ENCODE measurements at places on chromosomes 7 and 10. TPM values are rescaled to one million over a fixed set of nuclear protein-coding genes. Genes with fewer than 3 reads are reported as not detected.

The OR2A5 gene
- not detected for total RNA-seq

The INMT gene
- 4.3 TPM for total RNA-seq

The WDR86 gene
- 274 TPM for total RNA-seq

The PLXDC2 gene
- total RNA-seq = 60.0 TPM

The VPS37D gene
- total RNA-seq = 16.1 TPM

The LEP gene
- total RNA-seq = not detected

The TFR2 gene
- 0.38 TPM for total RNA-seq

The SPDYE11 gene
- total RNA-seq = 0.11 TPM

The TFPI2 gene
- 73.5 TPM for total RNA-seq

The TACC2 gene
- total RNA-seq = 30.3 TPM

The RGR gene
- not detected for total RNA-seq

The THSD7A gene
- 9.5 TPM for total RNA-seq

The EVX1 gene
- 1.4 TPM for total RNA-seq

The ST8SIA6 gene
- 1.7 TPM for total RNA-seq

The VSTM2A gene
- not detected for total RNA-seq

The TMEM248 gene
- 85.1 TPM for total RNA-seq

The SPOCK2 gene
- total RNA-seq = 28.5 TPM

The AGK gene
- 35.0 TPM for total RNA-seq

The HHEX gene
- not detected for total RNA-seq

The DOCK4 gene
- total RNA-seq = 27.7 TPM

The EPDR1 gene
- total RNA-seq = 6.0 TPM

The C10orf53 gene
- total RNA-seq = not detected

The HABP2 gene
- total RNA-seq = not detected

The FKBP9 gene
- total RNA-seq = 208 TPM

The AUTS2 gene
- 122 TPM for total RNA-seq

The PALD1 gene
- 5.6 TPM for total RNA-seq

The MLXIPL gene
- total RNA-seq = 1.5 TPM

The NPM3 gene
- 42.4 TPM for total RNA-seq

The MCMBP gene
- 45.1 TPM for total RNA-seq

The CNNM2 gene
- total RNA-seq = 11.4 TPM

The ZNF239 gene
- 9.5 TPM for total RNA-seq

The TDRD1 gene
- total RNA-seq = not detected

The YWHAG gene
- 145 TPM for total RNA-seq

The ZNF485 gene
- 6.7 TPM for total RNA-seq

The ANKRD1 gene
- 5.2 TPM for total RNA-seq

The RADIL gene
- 4.0 TPM for total RNA-seq

The RBP3 gene
- total RNA-seq = not detected

The NACAD gene
- total RNA-seq = 10.3 TPM

The ADAMTS14 gene
- total RNA-seq = 4.1 TPM

The ELOVL3 gene
- 0.27 TPM for total RNA-seq

The CLDN3 gene
- total RNA-seq = 10.6 TPM

The LRRD1 gene
- 0.50 TPM for total RNA-seq

The NOS3 gene
- 7.8 TPM for total RNA-seq

The CYP2C19 gene
- not detected for total RNA-seq

The STEAP2 gene
- 2.9 TPM for total RNA-seq

The PGAM2 gene
- total RNA-seq = 0.99 TPM

The EFCAB10 gene
- total RNA-seq = not detected

The SEMA4G gene
- 22.2 TPM for total RNA-seq

The ASB10 gene
- total RNA-seq = not detected

The WDFY4 gene
- 2.6 TPM for total RNA-seq

The GIMAP4 gene
- not detected for total RNA-seq

The ACHE gene
- 9.2 TPM for total RNA-seq

The FBXO24 gene
- 0.64 TPM for total RNA-seq

The VSTM4 gene
- 4.1 TPM for total RNA-seq

The RELN gene
- 9.7 TPM for total RNA-seq

The FAM237B gene
- not detected for total RNA-seq

The LRRC27 gene
- 15.2 TPM for total RNA-seq
